LHCN-M2 (cell line): ENCODE measurements at places on chromosomes 1 and 21. TPM values are rescaled to one million over a fixed set of nuclear protein-coding genes. Genes with fewer than 3 reads are reported as not detected.

GRCh38 chr21:36690628-36691554, 8.0 kb upstream of the SIM2 start:
- DNase-seq: peak; percentile 45

The MYOM3 gene
- not detected in 2 replicates for total RNA-seq

DNA sequence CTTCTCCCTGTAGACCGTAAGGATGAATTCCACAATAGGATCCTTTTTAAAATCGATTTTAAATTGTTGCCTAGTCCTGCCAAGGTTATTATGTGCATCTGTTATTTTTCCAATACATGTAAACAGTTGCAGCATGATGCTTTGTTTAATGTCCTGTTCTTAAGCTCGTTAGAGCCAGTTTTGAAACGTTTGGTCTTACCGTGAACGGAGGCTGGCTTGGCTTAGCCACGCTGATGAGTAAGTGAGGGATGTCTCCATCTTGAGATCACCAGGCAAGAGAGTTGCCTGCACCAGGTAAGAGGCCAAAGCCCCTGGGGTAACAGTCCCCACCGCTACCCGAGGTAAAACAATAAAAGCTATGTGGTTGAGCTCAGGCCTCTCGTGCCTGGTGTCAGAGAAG, 17.3 kb downstream of the CSTB start:
- no peak for DNase-seq

The NBPF4 gene
- total RNA-seq: not detected in 2 replicates

DNA sequence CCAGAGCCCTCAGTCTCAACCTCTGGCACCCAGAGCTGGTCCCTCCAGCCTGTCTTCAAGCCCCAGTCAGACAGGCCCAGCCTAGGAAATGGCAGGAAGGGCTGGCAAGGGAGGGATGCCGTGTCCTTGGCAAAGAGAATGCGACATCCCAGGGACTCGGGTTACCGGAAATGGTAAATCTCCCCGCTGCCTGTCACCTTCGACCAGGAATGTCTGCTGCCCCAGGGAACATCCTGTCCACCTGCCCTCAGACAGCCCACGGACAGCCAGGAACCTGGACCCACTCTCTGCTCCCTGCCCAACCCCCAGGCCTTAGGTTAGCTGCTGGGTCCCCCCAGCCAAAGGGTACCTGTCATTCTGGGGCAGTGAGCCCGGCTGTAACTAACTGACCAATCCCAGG, 23.9 kb downstream of the HSPG2 start:
- no peak for DNase-seq

The RGS1 gene
- 0.11 and 0.19 TPM in 2 replicates for total RNA-seq

GRCh38 chr1:2650967-2651645, 18.3 kb upstream of the MMEL1 start:
- DNase-seq: no peak

The FLVCR1 gene
- total RNA-seq: 4.5 and 6.0 TPM in 2 replicates

DNA sequence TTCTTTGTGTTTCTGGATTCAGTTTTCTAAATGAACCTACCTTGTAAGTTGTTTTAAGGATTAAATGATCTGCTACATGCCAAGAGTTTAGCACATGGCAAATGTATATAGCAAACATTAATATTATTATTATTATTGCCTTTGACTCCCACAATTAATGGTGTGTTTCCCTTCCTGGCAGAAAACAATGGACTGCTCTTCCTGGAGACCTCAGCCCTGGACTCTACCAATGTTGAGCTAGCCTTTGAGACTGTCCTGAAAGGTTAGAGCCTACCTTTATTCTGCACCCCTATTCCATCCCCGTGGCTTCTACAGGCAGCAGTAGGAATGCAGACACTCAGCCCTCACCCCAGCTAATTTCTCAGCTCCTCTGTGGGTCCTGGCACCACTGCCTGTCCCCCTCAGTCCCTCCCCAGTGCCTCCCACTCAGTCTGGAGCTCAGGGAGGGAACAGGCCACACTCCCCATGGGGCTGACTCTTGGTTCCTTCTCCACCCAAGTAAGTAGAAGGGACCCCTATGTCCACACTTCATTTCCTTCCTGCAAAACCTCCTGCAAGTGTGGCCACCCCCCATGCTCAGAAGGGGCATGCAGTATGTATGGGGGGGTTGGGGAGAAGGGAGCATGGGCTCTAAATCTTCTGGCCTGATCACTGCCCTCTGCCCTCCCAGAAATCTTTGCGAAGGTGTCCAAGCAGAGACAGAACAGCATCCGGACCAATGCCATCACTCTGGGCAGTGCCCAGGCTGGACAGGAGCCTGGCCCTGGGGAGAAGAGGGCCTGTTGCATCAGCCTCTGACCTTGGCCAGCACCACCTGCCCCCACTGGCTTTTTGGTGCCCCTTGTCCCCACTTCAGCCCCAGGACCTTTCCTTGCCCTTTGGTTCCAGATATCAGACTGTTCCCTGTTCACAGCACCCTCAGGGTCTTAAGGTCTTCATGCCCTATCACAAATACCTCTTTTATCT, 8.8 kb downstream of the RAB25 start:
- no peak for DNase-seq
